Muscle of arm (tissue), 14 donors: ENCODE measurements at places on chromosomes 1 and 21. TPM values are rescaled to one million over a fixed set of nuclear protein-coding genes. Genes with fewer than 3 reads are reported as not detected.

DNA sequence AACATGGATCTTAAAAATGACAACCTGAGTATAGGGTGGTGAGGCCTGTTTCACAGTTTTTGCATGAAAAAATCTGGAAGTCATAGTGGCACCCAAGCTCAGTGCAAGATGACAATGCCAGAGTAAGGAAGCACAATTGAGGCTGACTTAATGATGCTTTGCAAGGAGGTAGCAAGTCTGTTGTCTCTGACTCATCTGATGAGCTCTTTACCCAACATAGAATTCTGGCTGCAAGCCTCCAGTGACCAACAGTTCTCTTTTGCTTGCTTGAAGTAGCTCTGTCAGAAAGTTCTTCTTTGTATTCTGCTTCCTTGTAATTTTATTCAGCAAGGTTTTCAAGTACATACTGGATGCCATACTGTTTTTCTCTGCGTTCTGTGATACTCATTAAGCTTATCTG is 117.1 kb downstream of the FOXD2 start:
- no peak for DNase-seq

DNA sequence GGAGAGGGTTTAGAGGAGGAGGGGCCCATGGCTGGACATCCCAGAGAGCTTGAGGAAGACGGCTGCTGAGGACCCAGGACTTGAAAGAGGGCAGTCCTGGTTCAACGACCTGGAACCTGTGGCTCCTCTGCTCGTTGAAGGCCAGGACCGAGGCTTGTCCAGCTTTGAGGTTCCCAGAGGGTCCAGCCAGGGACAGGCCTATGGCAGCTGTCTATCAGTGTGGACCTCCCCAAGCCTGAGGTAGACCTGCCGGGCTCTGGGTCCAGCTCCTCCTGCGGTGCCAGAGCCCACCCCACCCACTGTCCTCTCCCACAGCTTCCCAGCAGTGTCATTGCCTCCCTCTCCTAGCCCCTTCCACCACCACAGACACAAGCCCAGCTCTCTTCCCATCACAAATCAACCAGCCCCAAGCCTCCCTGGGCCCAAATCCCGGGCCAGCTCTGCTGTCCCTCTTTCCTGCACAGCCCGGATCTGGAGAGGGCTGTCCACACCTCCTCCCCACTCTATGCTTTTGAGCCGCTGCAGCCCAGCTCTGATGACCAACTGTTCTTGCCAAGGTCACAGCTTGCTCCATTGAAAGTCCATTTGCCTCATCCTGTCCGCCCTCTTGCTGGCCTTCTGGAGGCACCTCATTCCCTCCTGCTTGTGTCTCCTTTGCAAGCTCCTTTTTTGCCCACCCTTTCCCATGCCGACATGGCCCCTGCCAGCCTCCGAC is 48.7 kb upstream of the EDN2 start:
- DNase-seq = no peak

DNA sequence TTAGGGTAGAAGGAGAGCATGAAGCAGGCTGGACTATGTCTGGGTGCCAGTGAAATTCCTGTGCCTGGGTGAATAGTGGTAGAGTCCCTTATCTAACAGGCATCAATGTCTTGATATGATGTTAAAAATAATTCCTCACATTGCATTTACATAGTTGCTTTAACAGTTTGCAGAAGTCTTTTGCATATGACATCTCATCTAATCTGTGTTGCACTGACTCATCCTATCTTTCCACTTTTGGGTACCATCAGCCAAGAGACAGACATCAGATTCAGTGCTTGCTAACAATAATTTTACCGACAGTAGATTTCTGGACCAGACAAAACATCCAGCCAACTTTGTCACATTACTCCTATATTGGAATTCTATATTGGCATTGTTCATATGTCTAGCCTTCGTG is 92.5 kb downstream of the WDR64 start:
- DNase-seq = no peak

- DNase-seq = no peak
Observed at GRCh38 chr1:67298762-67299161, 8.9 kb upstream of the IL12RB2 start.

DNA sequence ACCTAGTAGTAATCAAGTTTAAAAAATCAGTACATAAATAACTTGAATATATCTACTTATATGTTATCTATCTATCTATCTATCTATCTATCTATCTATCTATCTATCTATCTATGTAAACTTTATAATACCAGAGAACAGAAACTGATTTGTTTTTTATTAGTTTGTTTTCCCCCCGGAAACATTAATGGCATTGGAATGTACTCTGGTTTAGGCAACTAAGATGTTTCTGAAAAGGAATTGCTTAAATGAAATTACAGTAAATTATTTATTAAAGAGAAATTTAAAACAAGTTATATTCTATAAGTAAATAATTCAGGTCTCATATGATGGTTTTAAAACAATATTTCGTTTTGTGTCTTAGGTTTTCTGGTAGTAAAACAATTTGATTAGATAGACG is 681.0 kb upstream of the ADAMTS5 start:
- no peak for DNase-seq

GRCh38 chr1:11879311-11880180 is 20.8 kb upstream of the NPPB start:
- DNase-seq = no peak

Gene SV2A
- polyA plus RNA-seq = 2.6 TPM

Gene EDN2
- polyA plus RNA-seq = 4.2 TPM

DNA sequence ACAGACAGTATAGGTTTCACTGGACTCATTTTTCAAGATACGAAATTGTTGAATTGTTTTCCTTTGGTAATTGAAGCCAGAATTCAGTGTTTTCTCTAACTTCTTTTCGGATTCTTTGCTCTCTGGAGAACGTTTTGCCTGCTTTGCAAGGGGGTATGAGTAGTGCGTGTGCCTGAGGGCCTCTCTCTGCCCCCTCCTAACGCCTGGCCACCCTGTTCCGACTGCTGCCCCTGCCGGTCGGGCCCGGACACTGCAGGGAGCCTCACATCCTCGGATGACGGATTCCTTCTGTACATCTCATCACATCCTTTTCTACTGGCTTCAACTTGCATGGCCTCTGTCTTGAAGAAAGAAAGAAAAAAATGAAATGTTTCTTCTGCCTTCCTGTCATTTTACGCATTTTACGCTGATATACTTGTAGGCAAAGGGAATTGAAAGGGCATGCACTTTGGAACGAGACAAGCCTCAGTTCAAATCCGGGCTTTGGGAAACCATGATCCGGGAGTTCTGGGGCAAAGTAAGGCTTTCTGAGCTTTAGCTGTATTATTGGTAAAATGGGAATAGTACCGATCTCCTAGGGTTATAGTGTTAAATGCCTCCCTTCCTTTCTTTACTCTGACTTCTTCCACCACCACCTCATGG is 65.1 kb downstream of the DISC1 start:
- DNase-seq = no peak

- DNase-seq = no peak
Observed at GRCh38 chr1:208336137-208336518, 91.9 kb upstream of the PLXNA2 start.

DNA sequence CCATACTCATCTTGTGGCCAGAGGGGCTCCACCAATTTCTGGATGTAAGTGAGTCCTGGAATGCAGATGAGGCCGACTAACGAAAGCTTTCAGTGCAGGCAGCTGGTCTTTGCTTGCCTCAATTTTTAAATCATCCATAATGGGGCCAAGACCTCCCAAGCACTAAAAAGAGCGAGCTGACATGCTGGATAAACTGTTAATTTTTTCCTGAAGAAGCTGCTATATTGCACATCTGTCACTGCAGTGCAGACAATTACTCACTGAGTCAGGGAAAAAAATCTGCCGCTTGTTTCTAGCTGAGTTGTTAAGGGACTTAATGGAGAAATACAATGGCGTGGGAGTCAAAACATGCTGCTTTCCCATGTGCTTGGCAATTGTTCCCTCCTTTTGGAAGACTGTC is 205.5 kb downstream of the GPATCH2 start:
- DNase-seq = peak; percentile 77

DNA sequence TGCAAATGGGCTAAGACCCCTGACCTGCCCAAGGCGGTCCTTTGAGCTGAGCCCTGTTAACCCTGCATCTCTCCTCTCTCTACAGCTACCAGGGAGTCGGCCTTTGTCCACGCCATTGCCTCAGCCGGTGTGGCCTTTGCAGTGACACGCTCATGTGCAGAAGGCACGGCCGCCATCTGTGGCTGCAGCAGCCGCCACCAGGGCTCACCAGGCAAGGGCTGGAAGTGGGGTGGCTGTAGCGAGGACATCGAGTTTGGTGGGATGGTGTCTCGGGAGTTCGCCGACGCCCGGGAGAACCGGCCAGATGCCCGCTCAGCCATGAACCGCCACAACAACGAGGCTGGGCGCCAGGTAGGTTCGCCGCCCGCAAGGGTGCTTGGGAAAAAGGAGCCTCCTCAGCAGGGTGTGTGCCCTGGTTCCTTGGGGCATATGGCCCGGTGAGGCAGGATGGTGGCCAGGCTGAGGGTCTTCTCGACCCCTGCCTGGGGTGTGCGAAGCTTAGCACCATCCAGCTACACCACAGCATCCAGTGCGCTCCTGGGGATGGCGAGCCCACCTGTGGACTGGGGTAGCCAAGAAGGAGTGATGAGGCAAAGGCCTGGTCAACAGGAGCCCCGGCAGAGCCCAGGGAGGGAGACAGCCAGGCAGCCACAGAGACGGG is 31.8 kb upstream of the ARF1 start:
- no peak for DNase-seq
